ENCODE measurements at places on chromosomes 5 and 9.

- no peak for DNase-seq
Measured at GRCh38 chr5:168307925-168308584, 16.6 kb downstream of the WWC1 start.

DNA sequence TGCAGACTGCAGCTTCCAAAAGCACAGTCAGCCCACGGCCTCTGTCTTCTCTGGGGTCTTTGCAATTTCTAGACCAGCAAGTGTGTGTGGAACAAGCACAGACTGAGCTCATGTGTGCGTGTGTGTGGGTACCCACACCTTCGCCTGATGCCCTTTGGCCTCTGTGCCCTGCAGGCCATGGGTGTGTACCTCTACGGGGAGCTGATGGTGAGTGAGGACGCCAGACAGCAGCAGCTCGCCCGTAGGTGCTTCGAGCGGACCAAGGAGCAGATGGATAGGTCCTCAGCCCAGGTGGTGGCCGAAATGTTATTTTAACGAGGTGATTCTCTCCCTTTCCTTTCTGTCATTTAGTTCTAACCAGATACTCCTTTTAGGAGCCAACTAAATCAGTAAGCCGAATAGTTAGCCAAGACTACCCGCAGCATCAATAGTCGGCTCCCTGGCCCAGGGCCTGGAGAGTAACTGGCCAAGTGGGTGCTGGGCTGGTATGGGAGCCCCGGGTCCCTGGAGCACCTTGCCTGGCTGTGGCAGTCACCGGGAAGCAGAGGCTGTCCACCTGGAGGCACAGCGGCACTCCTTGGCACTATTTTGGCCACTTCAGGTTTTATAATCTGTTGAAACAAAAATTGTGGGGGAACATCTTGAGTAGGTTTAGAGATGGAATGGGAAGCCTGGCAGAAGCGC lies 235.0 kb downstream of the FANCC start:
- no peak for DNase-seq

DNA sequence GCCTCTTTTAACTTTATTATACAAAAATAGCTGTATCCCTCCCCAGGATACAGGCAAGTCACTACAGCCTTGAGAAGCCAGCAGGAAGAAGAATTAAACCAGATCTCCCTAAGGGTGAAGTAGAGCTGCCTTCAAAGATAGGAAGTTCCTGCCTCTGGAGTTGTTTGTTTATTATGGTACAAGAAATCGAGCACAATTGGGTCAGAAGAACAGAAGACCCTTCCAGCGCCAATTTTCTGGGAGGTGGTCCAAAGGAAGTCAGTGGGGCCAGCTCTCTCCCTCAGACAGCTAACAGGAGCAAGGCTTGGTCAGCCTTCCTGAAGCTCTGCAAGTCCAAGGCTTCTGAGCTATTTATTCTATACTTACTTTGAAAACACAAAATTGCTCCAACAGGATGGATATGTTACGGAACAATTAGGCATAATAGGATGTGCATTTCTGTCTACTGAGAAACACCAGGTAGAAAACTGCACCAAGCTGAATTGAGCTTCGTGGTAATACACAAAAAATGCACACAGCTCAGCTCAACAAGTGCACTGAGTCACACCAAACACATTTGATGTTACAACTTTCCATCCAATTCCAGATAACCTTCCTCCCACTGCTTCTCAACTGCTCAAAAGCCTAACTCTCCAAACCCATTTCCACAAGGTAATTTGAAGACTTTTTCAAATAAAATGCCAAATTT lies 16.0 kb downstream of the SERINC5 start:
- no peak for DNase-seq

GRCh38 chr9:137251194-137251461 lies at the start of gene STPG3:
Gene STPG3 (plus strand): TSS chr9:137251286. CDS start chr9:137251287, 1 bp downstream.
- DNase-seq = no peak

- DNase-seq = no peak
Measured at GRCh38 chr5:141746395-141746794, 64.4 kb upstream of the ARAP3 start.

DNA sequence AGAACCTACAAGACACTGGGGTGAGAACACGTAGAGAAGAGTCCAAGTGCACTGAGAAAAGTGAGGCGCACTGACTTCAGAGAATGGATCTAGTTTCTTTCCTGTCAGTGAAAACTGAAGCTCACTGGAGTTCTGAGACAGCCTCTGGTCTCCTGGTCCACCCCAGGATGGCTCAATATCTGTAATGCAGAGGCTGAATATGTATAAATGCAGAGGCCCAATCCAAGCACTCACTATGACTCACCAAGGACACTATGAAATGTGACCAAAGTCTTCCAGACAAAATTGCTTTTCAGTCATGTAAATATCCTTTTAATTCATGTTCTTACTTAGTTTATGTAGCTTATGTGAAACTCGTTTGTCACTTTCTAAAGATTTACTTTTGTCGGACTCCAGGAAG lies 53.8 kb downstream of the NFIB start:
- no peak for DNase-seq

DNA sequence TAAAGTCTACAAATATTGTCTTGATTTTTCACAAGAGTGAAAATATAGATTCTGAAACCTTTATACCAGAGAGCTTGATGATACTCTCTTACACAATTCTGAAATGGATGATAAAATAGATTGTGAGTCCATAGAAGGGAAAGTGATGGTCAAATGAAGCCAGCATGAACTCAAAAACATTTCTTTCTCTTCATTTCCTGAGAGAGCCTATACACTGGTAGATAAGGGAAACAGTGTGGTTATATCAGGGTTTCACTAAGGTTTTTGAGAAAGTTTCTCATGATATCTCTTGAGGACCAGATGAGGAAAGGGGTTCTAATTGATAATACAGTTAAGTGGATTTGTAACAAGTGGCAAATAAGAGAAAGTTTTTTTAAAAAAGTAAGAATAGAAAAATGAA lies 254.1 kb downstream of the PJA2 start:
- DNase-seq = no peak

DNA sequence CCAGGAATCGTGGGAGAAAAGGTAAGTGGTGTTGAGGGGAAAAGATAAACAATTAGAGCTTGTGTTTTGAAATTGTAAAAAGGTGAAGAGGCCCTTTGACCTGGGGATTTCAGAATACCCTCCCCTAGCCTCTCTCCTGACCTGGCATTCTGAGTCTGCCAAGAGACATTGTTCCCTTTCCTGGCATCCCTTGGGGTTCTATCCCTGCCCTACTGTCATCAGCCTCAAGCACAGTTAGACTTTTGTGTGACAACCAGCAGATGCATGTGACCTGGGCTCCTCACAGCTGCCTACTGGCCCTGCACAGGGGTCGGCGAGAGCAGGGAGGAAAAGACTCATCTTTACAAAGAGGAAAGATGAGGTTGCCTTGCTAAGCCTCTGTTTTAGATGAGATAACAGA lies 72.2 kb upstream of the ORM1 start:
- DNase-seq = no peak

GRCh38 chr5:3303777-3304176 lies 291.9 kb upstream of the IRX1 start:
- no peak for DNase-seq

DNA sequence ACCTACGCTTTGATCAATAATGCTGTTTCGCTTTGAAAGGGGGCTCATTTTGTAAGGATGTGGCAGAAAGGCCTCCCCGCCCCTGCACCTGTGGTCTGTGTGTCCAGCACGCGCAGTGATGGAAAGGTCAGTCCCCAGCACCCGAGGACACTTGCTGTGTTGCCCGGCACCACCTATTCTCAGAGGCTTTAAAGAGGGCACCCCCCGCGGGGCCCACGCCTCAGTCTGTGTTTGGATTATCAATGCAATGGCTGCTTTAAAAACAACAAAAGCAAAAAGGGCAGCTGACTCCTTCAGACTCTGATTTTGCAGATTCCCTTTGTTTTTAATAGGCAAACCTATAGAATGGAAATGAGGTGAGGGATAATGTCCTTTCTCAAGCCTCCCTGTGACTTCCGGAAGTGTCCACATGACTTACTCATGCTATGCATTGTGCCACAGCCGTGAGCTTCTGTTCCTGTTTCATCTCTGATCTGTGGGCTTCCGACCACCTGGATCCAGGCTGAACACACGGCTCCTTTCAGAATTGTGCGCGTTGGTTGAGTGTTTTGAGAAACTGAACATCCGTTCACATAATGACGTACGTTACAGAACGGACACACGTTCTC lies 416.2 kb downstream of the IRX2 start:
- DNase-seq = no peak

GRCh38 chr9:33135470-33135958 lies 31.6 kb downstream of the B4GALT1 start:
- DNase-seq = no peak

DNA sequence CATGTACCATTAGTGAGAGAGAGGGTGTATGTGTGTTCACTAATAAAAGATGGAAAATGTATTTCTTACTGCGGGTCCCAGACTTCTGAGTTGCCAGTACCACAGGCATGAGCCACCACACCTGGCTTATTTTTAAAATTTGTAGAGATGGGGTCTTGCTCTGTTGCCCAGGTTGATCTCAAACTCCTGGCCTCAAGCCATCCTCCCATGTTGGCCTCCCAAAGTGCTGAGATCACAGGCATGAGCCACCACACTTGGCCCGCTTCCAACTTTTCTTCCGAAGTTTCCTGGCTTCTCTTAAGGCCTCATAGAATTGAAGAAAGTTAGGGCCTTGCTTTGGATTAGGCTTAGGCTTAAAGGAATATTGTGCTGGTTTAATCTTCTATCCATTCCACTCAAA lies 40.4 kb upstream of the F2RL2 start:
- no peak for DNase-seq

DNA sequence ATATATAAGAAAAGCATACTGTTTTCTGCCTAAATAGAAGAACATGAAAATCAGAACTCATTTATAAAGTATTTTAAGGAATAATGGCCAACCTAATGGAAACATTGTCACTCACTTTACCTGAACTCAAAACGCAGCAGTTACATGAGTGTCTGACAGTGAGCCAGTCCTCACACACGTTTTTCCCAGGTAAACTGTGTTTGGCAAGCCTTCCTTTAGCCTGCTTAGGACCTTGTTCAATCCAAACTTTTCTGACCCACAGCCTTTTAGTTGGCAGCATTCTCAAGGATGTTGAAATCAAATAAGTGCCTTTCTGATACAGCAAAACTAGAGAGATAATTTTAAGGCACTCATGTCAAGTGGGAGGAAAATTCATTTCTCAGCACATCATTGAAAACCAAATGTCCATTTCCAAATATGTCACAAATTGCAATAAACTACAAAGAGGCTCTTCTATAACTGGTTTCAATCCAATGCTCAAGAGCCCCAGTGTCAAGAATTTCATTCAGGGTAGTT lies 83.5 kb upstream of the SPDL1 start:
- no peak for DNase-seq

- DNase-seq = no peak
Measured at GRCh38 chr9:18688581-18689565, 214.9 kb downstream of the ADAMTSL1 start.

GRCh38 chr5:61263561-61264272 lies 68.3 kb upstream of the ZSWIM6 start:
- DNase-seq = no peak
